Nucleus accumbens (tissue), 56 donors: ENCODE measurements at places on chromosomes 7 and 10.

- no peak for DNase-seq
Observed at GRCh38 chr10:122297583-122297982, 26.5 kb downstream of the BTBD16 start.

- DNase-seq: no peak
Observed at GRCh38 chr7:141698247-141699015, 3.5 kb downstream of the DENND11 start.

DNA sequence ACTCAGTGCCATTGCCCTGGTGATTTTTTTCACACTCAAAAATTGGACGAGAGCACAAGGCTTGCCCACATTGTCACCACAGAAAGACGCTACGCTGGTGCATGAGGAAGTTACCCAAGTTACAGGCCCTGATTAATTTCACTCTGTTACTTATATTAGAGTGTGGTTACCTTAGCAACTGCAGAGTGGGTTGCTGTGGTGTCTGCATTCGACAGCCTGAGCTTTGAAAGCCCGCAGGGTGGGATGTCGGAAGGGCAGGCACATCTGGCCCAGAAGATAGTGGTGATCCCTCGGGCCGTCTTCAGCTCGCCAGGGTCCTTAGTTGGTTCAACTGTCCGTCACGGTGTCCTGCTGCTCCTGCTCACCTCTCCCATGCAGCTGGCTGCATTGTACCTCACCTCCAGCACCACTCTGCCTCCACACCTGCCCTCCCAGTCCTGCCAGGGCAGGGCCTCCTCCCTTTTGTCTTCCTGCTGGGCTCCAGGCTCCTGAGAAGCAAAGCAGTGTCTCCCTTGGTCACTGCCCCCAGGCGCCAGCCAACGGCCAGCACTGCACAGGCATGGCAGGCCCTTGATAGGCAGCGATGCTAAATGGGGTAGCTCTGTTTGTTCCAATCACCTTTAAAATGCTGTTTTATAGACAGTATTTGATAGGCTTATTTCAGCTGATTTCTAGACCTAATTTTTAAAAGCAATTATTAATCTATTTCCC is 167.2 kb downstream of the EBF3 start:
- DNase-seq: no peak

- DNase-seq: no peak
Observed at GRCh38 chr10:47348138-47348651, at the start of gene RBP3. TSS of gene RBP3 (plus strand) at chr10:47348363. CDS start at chr10:47348485, 122 bp downstream.

- no peak for DNase-seq
Observed at GRCh38 chr7:44794331-44794730, 2.1 kb upstream of the PPIA start.

DNA sequence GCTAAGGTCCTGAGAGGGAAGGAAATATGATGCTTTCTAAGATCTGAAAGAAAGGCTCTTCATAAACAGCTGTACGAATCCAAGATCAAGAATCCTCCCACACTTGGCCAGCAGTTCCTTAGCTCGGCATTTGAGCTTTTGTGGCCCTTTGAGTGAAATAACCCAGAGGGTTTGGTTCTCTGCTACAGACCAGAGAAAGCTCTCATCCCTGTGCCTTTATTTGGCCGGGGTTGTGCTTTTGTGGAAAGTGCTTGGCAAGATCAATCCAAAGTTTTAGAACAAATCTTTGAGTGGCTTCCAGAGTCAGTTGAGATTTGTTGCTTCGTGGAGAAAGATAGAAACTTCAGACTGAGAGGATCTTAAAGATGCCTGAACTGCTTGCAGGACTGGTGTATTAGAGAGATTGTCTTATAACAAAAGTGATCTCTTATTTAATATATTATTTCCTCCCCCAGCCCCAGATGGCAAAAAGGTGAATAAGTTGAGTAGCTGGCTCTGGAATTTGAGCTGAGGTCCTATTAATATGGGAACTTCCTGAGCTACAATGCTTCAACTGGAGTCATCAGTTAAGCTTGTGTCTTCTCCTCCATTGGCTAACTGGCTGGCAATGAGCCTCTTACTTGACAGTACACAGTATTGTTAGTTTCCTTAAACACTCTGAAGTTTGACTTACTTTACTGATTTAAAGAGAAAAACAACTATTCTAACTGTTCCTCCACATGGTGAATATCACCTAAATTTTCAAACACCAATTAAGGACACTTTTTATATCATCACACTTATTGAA is 687.3 kb downstream of the MAGI2 start:
- DNase-seq: no peak

DNA sequence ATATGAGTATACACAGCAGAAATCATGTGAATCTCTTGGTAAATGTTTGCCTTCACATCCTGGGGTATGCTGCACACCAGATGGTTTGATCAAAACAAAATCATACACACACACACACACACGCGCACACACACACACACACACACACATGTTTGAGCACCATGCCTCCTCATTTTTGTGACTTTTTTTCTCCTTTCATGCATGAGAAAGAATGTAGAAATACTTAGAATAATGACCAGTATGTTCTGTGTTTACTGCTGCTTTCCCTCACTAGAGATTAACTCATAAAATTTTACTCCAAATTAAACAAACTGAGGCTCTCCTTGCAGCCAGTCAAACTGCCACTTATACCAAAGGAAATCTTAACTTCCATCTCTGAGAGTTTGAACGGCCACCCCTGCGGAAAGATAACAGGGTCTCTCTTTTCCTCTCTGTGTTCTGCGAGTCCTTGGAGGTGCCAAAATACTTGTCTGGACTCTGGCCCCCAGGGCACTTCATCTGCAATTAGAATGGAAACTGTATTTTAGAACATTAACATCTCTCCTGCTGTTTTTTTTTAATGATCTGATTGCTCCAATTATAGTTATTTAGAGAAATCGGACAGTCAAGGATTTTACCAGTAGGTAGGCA is 320.8 kb upstream of the NFE2L3 start:
- no peak for DNase-seq

DNA sequence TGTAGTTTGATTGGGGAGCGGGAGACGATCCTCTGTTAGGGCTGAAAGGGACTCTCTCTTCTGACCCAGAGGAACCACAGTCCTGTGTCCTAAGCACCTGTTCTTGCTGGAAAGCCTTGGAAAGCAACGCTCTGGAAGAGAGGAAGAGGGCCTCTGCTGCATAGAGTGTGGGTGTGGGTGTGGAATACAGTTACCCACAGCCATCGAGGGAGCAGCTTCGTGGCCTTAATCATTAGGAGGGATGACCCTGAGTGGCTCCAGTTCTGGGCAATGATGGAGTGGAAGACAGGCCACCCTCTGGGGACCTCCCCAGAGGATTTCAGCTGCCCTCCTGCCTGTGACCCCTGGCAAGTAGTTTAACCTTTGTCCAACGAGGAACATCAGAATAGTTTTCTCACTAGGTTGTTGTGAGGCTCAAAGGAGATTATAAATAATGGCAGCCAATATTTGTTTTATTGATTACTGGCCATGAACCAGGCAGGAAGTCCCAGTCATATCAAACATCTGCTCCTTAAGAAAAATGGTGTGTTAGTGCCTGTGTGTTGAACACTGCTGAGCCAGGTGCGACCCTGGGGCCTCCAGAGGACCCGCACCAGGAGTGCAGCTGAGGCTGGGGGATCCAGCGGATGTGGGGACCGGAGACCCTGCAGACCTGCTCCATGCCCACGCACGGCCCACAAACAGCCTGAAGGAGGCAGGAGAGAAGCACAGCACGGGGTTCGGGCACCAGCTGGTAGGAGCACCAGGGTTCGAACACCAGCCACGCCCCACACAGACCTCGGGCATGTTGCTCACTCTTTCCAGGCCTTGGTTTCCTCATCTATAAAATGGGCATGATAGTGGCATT is 35.6 kb downstream of the FAM241B start:
- DNase-seq: no peak

GRCh38 chr7:20035279-20035875 is 181.8 kb downstream of the MACC1 start:
- DNase-seq: no peak

- DNase-seq: no peak
Observed at GRCh38 chr10:131841131-131841660, 59.6 kb upstream of the PPP2R2D start.

GRCh38 chr10:110845756-110846620 is 25.7 kb upstream of the PDCD4 start:
- DNase-seq: no peak

DNA sequence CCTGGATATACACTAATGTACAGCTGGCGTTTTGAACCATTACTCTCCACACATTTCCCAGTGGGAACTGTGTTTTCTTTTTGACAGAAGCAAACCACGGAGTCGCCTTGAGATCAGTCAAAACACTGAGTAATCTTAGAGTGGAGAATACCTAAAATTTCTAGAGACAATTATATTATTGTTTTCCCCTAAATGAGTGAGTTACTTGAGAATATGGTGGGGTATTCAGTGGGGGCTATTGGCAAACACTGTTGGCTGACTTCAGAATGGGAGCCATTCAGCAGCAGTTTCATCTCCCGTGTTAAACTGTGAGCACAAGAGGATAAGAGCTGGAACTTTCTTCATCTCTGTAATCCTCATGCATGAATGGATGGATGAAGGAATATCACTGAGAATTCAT is 6.2 kb downstream of the IL2RA start:
- DNase-seq: no peak

DNA sequence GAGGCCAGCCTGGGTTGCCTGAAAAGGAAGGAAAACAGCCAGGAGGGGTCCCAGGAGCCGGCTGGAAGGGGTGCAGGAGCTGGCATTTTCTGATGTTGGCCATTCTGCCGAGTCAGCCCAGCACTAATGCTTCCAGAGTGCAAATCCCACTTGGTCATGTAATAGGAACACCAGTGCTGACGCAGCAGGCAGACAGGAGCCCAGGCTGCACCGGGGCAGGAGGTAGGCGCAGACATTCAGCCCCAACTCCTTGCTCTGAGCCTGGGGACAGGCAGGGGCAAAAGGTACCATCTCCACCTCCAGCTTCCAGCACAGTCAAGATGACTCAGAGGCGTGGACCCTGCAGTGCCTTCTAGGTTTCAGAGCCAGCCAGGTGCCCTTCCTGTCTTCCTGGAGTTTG is 10.2 kb upstream of the YWHAG start:
- no peak for DNase-seq

DNA sequence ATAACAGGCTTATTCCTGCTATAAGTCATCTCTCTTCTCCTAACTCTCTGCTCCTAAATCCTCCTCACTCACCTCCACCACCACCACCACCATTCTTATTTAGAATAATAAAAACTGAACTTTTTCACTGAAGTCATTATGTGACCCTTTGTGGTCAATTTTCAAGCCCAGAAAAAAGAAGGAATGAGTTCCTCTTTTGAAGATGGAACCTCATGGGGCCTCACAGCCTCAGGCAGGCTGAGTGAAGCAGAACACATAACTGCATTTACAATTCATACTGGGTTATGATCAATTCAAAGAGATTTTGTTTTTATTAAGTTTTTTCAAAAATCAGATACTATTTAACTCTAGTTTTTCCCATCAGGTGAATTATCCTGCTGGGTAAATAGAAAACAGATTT is 29.8 kb downstream of the PNLIPRP3 start:
- DNase-seq: no peak

DNA sequence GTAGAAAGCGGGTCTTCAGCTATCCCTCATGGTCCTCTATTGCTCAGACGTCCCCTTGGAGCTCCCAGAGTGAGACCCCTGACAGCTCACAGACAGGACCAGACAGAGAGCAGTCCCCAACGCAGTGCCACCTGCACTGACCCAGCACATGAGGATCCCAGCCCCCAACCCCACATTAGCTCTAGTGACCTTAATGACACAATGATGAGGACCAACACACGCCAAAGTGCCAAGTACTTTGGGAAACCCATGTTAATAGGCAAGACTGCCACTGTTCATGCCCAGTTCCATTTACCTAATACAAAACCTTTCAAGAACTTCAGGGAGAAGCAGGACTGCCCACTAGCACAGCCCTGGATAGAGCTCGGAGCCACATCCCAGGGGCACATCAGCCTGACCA is 5.7 kb upstream of the GRB10 start:
- DNase-seq: no peak

DNA sequence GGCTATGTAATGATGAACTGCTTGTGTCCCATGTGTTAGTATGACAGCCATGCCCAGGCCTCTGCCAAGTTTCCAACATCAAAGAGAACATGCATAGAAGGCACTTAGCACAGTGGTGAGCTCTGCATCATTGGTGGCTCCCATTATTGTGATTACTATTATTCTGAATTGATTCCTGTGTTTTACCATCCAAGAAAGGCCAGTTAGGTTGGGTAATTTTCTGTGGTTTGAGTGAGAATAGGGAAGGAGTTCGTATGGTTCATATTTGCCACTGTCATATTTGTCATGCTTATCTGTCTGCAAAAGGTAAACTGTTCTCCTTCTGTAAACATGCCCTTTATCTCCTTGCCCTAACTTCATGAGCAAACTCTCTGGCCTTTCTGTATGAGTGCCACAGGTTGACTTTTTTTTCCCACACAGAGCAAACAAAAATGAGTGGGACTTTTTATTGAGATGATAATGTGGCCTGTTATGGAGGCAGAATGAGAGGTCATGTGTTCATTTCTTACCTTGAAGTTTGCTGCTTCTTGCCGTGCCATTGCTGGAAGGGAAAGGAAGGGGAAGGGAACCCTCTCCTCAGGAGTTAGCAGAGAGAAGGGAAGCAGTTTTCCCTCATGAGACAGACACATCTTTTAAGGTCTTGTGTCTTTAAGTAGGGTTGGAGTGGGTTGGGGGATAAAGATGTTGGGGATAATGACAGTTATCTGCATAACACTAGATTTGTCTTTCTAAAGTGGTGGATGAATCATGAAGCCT is 301.9 kb downstream of the LRMDA start:
- DNase-seq: no peak

GRCh38 chr10:76735866-76736265 is 901.7 kb downstream of the KCNMA1 start:
- no peak for DNase-seq

- no peak for DNase-seq
Observed at GRCh38 chr7:156612930-156613329, 27.6 kb upstream of the RNF32 start.

GRCh38 chr10:32331606-32332005 is 15.4 kb downstream of the EPC1 start:
- no peak for DNase-seq

DNA sequence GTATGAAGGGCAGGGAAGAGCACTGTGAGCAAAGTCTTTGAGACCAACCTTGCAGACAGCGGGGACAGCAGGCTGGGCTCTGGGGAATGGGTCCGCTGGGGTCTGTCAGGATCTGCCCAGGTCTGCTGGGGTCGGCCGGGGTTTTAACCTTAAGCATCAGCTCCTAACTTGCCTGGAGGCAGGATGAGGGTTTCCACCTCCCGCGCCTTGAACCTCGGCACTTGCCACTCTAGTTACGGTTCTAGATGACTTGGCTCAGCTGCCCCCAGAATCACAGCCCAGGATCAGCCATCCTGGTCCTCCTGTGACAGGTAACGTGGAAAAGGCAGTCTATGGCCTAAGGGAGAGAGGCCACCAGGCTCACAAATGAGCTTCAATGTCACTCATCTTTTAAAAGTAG is 50.4 kb upstream of the CACUL1 start:
- DNase-seq: no peak

GRCh38 chr7:17274551-17275245 is 23.8 kb upstream of the AHR start:
- DNase-seq: no peak
